WTC11 (cell line): ENCODE measurements at places on chromosomes 11 and 22. TPM values are rescaled to one million over a fixed set of nuclear protein-coding genes. Genes with fewer than 3 reads are reported as not detected.
A peak's percentile ranks its signal among the peaks of the same experiment; 100 is the strongest.

DNA sequence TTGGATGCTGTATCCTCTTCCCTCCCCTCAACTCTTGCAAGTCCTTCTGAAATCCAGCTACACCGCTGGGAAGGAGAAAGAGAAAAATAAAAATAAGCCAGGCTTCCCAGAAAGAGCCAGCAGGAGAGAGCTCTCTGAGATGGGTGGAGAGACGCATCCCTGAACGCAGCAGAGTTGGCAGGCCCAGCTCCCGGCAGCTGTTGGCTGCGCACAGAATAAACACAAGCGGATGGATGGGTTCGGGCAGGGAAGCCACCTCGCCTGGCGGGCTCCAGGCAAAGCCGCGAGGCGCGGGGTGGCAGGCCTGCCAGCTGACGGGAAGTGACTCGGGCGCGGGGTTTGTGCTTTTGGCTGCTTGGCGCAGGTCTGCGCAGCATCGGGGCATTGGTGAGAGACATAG lies 537.7 kb downstream of the MIAT start:
- DNase-seq = no peak

- DNase-seq = no peak
Observed at GRCh38 chr11:62719302-62719978, 7.8 kb downstream of the HNRNPUL2 start.

DNA sequence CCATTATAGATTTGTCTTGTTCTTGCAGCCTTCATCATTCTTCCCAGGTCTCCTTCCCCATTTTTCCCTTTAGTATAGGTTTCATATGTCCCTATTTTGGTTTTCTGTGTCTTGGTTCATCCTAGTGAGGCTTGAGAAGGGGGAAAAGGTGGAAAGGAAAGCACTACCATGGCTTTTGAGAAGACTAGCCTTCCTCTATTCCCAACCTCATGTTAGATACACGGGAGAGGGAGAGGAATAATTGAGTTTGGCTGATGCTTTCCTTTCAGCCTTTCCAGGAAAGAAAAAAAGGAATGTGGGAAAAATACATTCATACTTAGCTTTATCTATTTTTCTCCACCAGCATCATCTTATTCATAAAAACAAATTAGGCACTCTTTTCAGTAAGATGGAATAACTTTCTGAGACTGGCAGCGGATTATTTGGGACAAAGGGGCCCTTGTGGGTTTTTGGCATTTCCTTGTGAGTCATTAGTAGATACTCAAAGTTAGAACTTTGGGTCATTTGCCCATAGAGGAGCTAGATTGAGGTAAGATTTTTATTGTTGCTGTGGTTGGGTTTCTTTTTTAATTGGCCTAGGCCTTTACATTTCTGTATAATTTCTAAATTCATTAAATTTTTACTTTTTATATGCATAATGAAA lies 23.8 kb downstream of the CAPRIN1 start:
- DNase-seq = no peak

- no peak for DNase-seq
Observed at GRCh38 chr22:20904008-20904979, 12.9 kb upstream of the CRKL start.

DNA sequence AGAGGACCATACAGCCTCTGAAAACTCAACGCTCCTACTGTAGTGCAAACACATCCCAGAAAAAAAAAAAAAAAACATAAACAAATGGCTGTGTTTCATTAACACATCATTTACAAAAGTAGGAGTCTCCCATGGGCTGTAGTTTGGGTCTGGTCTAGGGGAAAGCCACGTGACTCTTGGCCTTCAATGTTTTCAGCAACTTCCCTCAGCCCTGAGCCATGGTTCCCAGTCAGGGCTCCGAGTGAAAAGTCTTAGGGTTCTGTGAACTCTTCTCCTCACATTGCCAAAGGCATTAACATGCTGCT lies 58.5 kb downstream of the CSNK2A3 start:
- no peak for DNase-seq

- DNase-seq = peak; percentile 65
Observed at GRCh38 chr11:60363542-60364470, 14.5 kb upstream of the MS4A7 start.

Gene C1QTNF5
- 2.0 to 3.0 TPM (median 2.2 TPM) in 3 replicates for total RNA-seq

Gene OR51B4
- not detected in 3 replicates for total RNA-seq

Gene OR10D3
- not detected in 3 replicates for total RNA-seq

Gene DBX1
- total RNA-seq = 0.14 to 0.24 TPM (median 0.14 TPM) in 3 replicates

Gene PARVG
- 0.41 to 0.94 TPM (median 0.69 TPM) in 3 replicates for total RNA-seq

Gene LDHAL6A
- not detected in 3 replicates for total RNA-seq

Gene C22orf31
- total RNA-seq = not detected in 3 replicates

Gene MICAL2
- 2.2 to 3.1 TPM (median 2.6 TPM) in 3 replicates for total RNA-seq
